Metanephros (tissue), 2 donors: ENCODE measurements at places on chromosomes 2 and 18. TPM values are rescaled to one million over a fixed set of nuclear protein-coding genes. Genes with fewer than 3 reads are reported as not detected.

LHCGR gene
- total RNA-seq = 1.3 TPM

SCYGR4 gene
- total RNA-seq = not detected

CIB4 gene
- total RNA-seq = 0.29 TPM

ST6GAL2 gene
- total RNA-seq = 21.7 TPM

CYS1 gene
- total RNA-seq = 151 TPM

HNRNPA3 gene
- 112 TPM for total RNA-seq

ARL6IP6 gene
- total RNA-seq = 23.8 TPM

DNAH7 gene
- 10.6 TPM for total RNA-seq

RGPD4 gene
- total RNA-seq = not detected

IFIH1 gene
- 7.6 TPM for total RNA-seq

GPD2 gene
- total RNA-seq = 19.1 TPM

UGT1A5 gene
- not detected for total RNA-seq

RMDN2 gene
- total RNA-seq = 8.8 TPM

KCNK3 gene
- 6.7 TPM for total RNA-seq

ARHGAP28 gene
- total RNA-seq = 56.5 TPM

TM4SF20 gene
- total RNA-seq = not detected

LIMS3 gene
- total RNA-seq = 2.0 TPM

SLC5A6 gene
- total RNA-seq = 31.8 TPM

HOXD9 gene
- 50.0 TPM for total RNA-seq

TANC1 gene
- total RNA-seq = 87.3 TPM

PECR gene
- total RNA-seq = 41.8 TPM
